ENCODE measurements at places on chromosomes 5 and 9.

DNA sequence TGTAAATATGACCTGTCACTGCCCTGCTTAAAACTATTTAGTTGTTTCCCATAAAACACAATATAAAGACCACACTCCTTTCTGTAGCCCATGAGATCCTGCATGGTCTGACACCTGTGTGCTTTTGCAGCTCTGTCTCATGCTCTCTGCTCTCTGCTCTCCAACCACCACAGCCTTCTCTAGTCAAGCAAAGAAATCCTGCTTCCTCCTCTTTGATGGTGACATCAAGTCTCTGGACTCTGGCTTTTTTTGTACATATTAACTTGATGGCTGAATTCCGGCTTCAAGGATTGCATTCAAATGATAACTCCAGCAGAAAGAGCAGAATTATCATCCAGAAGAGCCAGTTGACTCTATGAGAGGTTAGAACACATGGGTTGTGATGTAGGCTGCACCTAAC is 58.2 kb downstream of the CHSY3 start:
- DNase-seq = no peak

DNA sequence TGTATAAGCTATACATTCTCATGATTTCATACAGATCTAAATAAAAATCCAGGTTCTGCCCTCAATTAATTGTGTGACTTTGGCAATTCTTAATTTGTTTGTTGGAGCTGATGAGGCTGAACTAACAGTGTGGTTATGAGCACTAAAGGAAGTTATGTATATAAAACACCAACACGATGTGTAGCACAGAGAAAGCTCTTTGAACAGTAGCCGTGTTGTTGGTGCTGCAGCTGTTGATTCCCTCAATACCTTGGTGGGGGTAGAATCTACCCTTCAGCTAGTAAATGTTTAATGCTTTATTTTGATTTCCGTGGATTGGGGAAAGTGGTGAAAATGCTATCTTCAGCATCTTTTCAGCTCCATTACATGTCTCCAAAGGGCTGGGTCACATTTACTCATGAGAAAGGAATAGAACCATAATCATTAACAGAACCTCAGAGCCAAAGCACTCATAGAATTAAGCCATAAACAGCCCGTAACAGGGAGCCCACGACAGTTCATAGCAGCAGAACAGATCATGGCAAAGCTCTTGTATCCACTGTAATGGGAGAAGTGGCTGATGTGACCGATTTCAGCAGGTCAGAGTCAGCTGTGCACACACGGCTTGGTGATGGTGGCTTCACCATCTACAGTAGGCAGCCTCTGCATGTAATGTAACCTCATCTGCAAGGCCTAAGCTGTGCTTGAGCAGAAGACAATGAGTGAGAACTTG is 332.7 kb downstream of the DIRAS2 start:
- no peak for DNase-seq

- DNase-seq = no peak
Observed at GRCh38 chr5:16600397-16600796, 16.4 kb downstream of the RETREG1 start.

GRCh38 chr5:176740131-176740701 is 70.1 kb upstream of the UNC5A start:
- no peak for DNase-seq

DNA sequence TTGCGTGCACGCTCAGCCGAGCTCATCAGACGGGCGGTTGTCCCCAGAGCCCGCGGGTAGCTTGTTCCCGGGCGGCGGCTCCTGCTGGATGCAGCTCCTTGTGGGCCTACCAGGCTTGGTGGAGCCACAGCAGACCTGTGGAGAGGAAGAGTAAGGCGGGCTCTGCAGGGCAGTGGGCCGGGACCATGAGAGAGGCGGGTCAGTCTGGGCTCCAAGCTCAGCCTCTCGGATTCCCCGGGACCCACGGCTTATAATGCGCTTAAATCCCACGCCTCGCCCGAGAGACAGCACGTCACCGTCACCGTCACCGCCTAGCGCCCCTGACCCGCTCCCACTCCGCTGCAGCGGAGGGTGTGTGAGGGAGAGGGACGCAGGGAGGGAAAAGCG is 1.9 kb upstream of the ANKRD18A start:
- no peak for DNase-seq

GRCh38 chr9:79020276-79020675 is 551.5 kb upstream of the TLE4 start:
- DNase-seq = no peak

DNA sequence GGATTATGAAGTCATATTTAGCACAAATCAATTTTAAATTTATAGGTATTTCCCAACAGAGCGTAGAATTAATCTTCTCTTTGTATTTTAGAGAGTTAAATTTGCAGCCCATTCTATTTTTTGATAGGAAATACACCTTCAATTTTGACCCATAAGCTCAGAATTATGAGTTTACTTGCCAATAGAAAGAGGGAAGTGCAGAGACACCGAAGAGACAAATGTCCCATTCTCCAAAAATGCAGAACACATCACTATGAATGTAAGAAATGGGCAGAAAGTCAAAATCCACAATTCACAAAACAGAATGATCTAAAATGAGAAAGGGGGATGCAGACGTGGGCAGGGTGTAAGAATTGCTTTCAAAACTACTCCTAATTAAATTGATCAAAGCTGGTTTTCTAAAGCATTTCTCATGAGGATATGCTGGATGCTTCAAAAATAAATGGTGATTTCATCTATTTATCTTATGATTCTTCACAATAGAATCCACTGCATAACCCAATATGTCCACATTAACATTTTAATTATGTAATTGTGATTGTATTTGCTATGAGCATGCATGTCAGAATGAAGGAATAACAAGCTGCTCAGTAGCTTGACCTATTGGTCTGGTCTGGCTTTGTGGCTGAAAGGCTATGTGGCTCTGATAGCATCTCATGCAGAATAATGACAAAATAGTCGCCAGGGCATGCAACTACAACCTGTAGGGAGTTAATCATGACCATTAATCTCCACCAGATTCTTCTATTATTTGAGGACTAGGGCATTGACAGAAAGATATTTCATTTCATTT is 550.1 kb upstream of the CDH18 start:
- no peak for DNase-seq

- no peak for DNase-seq
Observed at GRCh38 chr9:7542693-7543092, 256.9 kb downstream of the DMAC1 start.

DNA sequence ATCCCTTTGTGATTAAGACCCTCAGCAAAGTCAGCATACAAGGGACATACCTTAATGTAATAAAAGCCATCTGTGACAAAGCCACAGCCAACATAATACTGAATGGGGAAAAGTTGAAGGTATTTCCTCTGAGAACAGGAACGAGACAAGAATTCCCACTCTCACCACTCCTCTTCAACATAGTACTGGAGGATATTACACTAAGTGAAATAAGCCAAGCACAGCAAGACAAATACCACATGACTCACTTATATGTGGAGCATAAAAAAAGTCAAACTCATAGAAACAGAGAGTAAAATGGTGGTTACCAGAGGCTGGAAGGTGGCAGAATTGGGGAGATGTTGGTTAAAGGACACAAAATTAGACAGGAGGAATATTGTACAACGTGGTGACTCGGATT is 118.1 kb upstream of the NFIL3 start:
- no peak for DNase-seq

DNA sequence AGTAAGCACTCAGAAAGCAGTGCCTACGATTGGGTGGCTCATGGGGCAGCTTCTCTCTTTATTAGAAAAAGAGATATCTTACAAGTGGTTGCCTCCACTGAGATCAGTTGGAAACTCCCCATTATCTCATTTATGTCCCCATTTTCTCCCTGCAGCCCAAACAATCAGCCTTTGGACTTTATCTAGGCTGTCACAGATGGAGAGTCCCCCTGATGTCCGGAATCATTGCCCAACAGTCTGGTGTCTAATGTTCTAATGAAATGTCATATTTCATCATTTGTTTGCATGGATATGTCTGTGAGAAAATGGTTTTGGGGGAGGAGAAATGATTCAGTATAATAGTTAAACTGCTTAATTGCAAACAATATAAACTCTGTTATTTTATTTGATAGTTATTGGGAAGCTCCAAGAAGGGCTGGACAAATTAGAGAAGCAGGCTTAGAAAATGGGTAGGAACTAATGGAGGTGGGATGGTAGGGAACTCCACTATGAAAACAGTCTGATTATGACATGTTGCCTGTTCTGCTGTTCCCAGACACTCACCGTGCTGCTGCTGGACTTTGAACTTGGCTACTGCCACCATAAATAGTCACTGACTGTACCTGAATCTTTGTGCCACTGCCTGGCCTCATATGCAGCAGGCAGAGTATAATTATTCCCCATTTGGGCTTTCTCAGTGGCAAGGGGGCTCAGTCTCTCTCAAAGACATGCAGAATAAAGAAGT is 38.3 kb upstream of the SMAD5 start:
- no peak for DNase-seq

DNA sequence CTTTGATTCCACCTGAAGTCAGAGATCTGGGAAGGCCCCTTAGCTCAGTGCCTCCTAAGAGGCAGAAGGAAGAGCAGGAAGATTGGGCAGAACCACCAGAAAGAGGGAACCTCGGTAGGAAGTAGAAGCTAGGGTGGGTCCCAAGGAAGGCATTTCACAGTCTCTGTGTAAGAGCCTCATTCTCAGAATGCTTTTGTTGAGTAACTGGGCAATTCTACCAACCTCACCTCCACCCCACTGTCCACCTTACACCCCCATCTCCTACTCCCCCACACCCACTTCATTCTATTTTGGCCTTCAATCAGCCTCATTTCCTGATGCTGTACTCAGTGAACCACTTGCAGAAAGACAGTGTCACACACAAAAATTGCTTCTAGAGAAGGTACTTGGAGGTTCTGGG is 3.5 kb downstream of the HBEGF start:
- DNase-seq = no peak

- DNase-seq = no peak
Observed at GRCh38 chr5:16406630-16407029, 59.0 kb downstream of the ZNF622 start.

All from stromal cell of bone marrow (primary cell).